ENCODE measurements at places on chromosomes 1 and 21.

DNA sequence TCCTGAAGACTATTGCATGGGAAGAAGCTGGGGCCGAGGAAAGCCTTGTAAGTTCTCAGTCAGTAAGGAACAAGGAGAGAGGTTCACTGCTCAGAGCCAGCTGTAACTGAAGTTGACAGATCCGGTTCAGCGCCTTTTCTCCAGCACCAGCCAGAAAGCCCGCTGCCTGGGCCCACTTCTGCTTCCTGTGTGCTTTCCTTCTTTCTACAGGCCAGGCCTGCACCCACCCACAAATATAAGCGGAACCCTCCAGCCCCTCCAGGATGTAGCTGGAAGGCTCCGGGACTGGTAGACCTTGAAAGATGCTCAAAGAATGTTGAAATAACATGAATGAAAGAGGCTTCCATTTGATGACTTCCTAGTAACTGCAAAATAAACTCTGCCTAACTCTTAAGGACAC is 38.8 kb downstream of the PARP1 start:
- DNase-seq: no peak

GRCh38 chr21:14013056-14013603 is 197.6 kb downstream of the LIPI start:
- DNase-seq: no peak

- no peak for DNase-seq
Observed at GRCh38 chr1:33168556-33169289, 13.1 kb downstream of the TRIM62 start.

DNA sequence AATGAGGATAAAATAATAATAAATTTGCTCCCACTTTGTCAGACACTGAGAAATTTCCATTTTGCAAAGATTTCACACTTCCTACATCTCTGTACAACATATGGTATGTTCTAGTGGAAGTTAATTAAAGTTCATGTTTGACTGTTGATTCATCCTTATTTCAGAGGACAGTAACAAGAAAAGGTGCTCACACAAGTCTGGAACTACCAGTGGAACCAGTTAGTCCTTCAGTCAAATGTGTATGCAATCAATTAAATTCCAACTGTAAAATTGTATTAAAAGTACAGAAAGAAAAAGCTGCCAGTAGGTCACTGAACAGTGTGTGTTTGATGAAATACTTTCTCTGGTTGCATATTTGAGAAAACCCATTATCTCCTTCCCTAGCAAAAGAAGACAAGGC is 496.0 kb upstream of the PKN2 start:
- no peak for DNase-seq

DNA sequence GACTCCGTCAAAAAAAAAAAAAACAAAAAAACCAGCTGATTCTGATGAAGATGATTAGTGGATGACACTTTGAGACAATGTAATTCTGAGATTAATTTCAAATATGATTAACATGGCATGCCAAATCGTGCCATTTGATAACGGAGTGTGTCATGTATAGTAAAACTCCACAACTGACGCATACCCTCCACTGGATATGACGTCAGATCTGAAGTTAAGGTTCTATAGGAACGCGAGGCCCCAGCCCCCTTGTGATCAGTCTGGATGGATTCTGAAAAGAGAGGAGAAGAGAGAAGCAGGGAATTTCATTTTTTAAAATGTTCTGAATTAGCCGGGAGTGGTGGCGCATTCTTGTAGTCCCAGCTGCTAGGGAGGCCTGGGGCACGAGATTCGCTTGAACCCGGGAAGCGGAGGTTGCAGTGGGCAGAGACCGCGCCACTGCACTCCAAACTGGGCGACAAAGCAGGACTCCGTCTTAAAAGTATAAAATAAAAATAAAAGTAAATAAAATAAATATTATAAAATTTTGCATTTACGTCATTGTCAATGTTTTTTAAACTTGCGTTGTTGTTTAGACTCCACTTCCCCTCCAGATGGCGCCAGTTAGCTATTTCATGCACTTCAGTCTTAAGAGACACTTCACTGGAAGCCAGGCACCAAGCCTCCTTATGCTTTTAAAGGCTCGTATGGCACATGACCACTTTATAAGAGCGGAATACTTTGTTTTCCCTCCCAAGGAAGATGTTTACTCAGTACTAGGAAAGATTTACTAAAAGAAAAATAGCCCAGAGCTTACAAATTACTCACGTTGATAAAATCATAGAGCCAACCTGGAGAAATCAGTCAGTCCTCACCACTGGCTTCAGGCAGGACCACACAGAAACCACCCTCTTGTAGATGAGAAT is 65.5 kb downstream of the UBE2U start:
- peak; percentile 64 for DNase-seq

DNA sequence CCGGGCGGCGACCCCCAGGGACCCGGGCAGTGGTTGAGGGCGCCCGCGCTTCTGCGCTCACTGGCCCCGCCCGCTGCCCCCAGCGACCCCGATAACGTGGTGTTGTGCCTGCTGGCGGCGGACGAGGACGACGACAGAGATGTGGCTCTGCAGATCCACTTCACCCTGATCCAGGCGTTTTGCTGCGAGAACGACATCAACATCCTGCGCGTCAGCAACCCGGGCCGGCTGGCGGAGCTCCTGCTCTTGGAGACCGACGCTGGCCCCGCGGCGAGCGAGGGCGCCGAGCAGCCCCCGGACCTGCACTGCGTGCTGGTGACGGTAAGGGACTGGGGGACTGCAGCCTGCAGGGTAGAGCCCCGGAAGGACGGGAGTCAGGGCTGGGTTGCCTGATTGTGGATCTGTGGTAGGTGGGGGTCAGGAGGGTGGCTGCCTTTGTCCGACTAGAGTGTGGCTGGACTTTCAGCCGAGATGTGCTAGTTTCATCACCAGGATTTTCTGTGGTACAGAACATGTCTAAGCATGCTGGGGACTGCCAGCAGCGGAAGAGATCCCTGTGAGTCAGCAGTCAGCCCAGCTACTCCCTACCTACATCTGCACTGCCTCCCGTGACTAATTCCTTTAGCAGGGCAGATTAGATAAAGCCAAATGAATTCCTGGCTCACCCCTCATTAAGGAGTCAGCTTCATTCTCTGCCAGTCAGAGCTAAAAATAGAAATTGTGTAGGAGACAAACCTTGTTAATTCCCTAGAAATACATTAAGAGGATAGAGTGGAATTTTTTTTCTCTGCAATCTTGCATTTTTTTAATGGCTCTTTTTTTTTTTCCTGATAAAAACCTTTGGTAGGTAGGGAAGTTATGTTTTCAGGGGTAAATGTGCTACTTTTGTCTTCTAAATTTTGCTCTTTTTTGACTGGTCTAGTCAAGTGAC is 1.5 kb downstream of the GADD45A start:
- DNase-seq: peak; percentile 58

DNA sequence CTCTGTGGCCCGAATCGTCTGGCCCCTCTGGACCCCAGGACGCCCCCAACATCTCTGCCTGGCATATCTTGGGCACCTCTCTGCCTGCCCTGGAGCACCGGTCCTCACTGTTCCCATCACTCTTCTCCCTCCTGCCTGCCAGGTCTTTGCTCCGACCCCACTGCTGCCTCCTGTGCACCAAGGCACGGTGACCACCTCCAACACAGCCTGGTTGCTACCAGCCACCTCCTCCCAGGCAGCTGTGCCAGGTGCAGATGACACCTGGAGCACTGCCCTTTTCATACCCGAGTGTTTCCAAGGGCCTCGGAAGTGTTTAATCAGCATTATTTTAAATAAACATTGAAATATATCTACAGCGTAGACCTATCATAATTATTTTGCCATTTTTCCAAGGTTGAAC is 31.3 kb downstream of the PKNOX1 start:
- DNase-seq: no peak

DNA sequence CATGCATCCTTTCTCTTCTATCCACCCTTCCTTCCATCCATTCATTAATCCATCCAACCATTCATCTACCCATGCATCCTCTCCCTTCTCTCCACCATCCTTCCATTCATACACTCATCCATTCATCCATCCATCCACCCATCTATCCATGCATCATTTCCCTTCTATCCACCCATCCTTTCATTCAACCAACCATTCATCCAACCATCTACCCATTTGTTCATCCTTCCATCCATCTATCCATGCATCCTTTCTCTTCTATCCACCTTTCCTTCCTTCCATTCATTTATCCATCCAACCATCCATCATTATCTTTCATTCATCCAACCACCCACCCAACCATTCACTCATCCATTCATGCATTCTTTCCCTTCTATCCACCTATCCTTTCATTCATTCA is 188.4 kb downstream of the NPHP4 start:
- DNase-seq: no peak

DNA sequence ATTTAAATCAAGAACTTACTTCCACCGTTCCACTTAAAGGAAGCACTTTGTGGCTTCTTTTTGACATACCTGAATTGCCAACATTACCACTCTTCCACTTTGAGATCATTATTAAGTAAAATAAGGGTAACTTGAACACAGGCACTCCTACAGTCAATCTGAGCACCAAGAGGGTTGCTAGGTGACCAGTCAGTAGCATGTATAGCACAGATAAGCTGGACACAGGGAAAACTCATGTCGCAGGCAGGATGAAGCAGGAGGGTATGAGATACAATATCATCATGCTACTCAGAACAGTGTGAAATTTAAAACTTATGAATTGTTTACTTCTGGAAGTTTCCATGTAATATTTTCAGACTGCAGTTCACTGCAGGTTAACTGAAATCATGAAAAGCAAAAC is 47.0 kb upstream of the RAP1GAP start:
- DNase-seq: no peak

DNA sequence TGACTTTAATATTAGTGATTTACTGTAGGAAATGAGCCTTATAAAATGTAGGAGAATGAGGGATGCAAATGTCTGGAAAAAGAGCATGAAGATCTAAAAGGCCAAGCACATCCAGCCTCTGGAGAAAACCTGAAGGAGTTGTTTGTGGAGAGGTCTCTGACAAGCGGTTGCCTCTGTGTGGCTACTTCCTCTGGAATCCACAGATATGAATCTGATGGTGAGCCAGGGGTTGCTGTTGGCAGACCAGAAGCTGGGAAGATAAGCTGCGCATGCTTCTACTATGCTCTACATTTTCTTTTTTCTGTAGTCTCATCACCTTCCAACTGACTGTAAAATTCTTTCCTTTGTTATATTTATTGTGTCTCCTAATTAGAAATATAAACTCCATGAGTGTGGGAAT is 248.6 kb downstream of the OLFM3 start:
- DNase-seq: no peak

- no peak for DNase-seq
Observed at GRCh38 chr1:78755986-78756385, 106.4 kb downstream of the IFI44 start.

DNA sequence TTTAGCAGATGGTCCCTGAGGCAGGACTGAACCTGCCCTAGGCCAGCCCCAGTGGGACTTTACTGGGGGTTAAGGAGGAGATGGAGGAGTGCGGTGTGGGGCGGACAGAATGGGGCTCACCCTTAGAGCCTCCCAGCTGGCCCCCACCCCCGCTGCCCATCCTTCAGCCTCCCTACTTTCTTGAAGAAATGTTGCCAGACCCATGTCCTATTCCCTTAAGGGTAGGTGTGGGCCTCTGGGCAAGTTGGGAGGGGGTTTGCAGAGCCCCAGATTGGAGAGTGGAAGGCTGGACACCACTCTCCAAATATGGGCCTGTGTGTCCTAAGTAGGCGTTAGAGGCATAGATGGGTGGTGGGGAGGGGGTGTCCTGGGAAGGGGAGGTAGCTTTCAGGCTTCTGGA is 19.2 kb upstream of the EPS8L3 start:
- no peak for DNase-seq

DNA sequence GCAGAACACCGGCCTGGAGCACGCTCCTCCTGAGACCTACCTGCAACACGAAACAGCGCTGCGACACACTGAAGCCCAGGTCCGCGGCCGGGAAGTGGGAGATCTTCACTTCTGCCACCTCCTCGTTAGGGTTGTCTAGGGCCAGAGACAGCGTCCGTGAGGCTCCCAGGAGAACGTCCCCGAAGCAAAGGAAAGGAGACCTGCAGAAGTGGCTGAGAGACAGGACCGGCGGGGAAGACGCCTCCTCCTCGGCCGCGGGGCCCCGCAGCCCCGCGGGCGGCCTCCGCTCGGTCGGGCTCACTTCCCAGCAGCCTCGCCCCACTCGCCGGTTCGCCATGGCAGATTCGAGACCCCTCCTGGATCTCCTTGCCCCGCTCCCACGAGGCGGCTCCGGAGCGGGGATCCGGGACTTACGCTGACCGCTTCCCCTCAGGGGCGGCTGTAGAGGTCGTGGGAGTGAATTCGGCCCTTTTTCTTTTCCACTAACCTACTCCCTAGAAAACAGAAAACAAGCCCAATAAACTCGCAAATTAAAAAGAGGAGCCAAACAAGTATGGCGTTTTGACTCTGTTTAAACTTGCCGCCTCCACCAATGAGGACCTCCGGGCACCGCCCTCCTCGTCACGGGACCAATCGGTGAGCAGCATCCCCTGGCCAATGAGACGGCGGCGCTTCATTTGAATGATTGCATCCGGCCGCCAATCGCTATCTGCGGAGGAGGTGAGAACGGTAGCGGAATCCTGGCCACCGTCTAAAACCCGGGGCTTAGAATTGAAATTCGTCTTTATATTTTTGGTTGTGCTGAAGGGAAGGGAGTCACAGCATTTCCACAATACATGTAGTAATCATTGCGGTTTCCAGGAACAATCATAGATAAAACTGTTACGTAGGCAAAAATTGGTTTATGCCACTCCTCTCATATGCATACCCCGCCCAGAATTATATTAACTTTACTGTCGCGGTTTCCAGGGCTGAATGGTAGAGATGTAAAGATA is at the start of gene ASPM:
Gene ASPM, minus strand, starts transcription at position 569 of the 995 bp plus-strand sequence. Its CDS starts 232 bp downstream, at position 337.
- peak; percentile 93 for DNase-seq

GRCh38 chr1:87030740-87031690 is 116.6 kb downstream of the HS2ST1 start:
- no peak for DNase-seq

DNA sequence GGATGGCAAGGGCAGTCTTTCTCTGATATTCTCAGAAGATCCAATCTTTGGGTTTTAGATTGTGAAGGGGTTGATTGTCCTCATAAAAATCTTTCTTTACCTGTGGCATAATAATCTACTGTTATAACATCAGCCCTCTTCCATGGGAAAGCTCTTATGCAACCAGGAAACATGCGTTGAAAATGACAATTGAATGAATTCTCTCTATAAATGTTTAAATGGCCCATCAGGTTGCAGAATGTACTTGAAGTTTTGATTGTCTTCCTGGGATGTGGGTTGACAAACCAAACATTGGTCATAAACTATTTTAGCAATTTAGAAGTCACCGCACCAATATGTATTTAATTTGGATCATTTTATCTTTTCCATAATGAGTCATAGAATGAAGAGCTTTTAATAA is 31.7 kb upstream of the ITLN1 start:
- no peak for DNase-seq

DNA sequence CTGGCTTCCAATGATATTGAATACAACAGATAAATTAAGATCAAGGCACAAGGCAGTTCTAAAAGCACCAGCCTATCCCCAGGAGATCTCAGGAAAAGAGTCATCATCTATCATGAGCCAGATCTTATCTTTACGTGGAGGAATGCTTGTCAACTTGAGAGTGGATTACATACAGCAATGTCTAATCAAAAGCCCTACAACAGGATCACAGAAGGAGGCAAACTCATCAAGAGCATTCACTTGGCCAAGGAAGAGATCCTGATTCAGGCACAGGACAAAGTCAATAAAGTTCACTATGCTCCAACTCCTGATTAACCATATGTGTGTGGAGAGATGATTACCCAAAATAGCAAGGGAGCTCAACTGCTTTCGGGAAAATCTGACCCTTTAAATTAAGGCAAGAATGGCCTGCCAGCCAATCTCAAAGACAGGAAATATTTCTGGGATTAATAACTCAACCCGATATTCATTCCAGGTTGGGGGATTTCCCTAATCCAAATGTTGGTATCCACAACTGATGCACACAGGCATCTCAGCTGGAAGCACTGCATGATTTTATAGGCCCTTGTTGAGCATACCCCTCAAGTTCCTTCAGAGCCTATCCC is 33.7 kb downstream of the TBX15 start:
- no peak for DNase-seq
